ENCODE measurements at places on chromosomes 16 and 17.
A peak's percentile ranks its signal among the peaks of the same experiment; 100 is the strongest.

- DNase-seq, result no peak
Observed at GRCh38 chr16:17027488-17028129, 443.2 kb downstream of the XYLT1 start.

DNA sequence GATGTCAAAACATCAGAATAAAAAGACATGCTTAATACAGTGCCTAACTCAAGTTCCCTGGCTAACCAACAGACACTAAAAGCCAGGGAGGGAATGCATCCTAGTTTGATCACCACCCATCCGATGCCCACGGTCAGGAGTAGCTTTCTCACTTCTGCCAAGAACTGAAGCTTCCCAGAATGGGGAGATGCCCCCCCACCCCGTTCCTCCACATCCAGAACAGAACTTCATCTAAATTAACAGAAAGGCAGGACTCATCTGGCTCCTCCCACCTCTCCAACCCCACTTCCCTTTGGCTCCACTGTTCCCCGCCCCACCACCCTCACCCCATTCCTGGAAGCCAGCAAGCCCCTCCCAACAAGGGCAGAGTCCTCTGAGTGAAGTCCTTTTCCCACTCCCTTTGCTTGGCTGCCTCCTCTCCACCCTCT, 33.7 kb downstream of the GDE1 start:
- no peak for DNase-seq

DNA sequence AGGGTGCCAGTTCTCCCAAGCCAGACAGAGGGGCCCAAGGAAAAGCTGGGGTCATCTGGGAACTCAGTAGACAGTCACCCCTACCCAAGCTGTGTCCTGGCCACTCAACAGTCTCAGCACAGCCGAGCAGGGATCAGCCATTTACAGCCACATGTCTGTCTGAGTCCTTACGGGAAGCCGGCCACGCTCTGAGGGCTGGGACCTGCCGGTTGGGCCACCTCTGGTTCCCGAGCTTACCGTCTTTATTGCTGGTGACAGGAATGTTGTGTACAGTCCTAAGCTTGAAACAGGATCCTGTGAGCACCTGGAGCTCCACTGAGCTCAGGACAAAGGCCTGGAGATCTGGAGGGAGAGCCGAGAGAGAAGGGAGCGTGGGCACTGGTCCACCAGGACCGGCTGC, 59.8 kb downstream of the TIMM22 start:
- no peak for DNase-seq

DNA sequence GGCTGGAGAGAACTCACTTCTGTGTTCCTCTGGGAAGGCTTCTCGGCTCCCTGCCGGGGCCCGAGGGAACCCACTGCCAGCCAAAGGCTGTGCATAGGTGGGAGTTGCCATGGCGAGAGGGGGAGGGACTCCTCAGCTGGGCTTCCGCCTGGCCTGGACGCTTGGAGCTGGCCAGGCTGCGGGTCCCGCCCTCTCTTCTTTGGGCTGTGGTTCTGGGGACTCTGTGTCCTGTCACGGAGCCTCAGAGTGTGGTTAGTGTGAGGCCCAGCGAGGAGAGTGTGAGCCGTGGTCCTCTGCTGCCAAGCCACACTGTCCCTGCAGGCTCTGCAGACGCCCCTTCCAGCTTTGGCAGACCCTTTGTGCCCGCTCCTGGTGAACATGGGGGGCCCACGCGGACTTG, 123.1 kb downstream of the OR1D5 start:
- no peak for DNase-seq

GRCh38 chr16:15799851-15800495, 56.9 kb downstream of the MYH11 start:
- DNase-seq, result no peak

DNA sequence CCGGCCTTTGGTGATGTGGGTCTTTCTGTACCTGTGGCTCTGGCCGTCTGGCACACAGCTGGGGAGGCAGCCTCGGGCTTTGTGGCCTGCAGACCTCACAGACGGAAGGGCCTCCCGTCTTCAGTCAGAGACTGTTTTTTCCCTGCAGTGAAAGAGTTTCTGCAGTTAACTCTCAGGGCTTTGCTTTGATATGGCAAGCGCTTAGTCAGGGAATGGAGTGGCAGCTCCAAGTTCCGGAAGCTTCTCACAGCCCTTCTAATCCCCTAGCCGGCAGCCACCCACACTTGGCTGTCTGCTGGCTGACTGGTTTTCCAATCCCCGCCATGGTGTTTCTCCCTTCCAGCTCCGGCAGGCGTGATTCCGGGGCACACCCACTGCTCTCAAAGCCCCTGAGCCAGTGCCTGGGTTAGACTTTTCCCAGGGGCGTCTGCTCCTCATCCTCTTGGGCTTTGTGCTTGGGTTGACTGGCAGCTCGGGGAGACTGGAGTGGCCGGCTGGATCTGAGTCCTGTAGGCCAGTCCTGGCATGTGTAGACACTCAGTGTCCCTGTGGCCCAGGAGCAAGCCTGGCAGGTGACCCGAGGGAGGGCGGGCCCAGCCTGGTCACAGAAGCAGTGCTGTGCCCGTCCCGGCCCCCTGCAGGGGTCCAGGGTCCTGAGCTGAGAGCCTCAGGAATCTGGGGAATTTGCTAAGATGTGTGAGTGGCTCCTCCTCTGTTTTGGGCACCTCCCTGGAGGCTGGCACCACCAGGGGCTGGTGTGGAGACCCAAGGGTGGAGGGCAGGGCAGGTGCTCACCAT, 29.9 kb downstream of the BAIAP2 start:
- peak; percentile 87 for DNase-seq

GRCh38 chr17:560432-560873, 154.2 kb downstream of the VPS53 start:
- DNase-seq, result peak; percentile 58

GRCh38 chr16:70779361-70779760, 21.6 kb downstream of the VAC14 start:
- no peak for DNase-seq

- no peak for DNase-seq
Observed at GRCh38 chr17:44747566-44747965, 11.2 kb upstream of the ADAM11 start.

GRCh38 chr17:69945698-69946185, 129.3 kb upstream of the KCNJ16 start:
- no peak for DNase-seq

GRCh38 chr16:56985288-56985961, 3.9 kb upstream of the NLRC5 start:
- peak; percentile 91 for DNase-seq
